Activated CD4-positive, alpha-beta T cell treated with anti-CD3 and anti-CD28 coated beads for 1 hour (primary cell): ENCODE measurements at places on chromosomes 5 and 9.

GRCh38 chr5:169970339-169970738, 10.0 kb downstream of the INSYN2B start:
- no peak for DNase-seq

GRCh38 chr5:126433701-126434100, 10.5 kb downstream of the GRAMD2B start:
- no peak for DNase-seq

GRCh38 chr5:178612299-178612698, 14.6 kb downstream of the CLK4 start:
- DNase-seq, result no peak

DNA sequence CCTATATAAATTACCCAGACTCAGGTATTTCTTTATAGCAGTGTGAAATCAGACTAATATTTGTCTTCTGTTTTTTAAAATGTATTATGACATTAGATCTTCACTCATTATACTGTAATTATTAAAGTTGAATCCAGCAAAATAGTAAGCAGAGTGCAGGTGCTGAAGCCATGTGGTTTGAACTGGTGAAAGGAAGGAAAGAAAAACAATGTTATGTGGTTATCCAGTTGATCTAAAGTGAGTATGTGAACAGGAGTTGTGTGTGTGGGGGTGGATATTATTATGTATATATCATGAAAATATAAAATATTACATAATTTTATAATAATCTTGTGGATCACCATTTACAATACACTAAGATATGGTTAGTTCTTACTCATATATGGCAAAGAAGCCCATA, 593.7 kb downstream of the SEMA5A start:
- DNase-seq, result no peak

DNA sequence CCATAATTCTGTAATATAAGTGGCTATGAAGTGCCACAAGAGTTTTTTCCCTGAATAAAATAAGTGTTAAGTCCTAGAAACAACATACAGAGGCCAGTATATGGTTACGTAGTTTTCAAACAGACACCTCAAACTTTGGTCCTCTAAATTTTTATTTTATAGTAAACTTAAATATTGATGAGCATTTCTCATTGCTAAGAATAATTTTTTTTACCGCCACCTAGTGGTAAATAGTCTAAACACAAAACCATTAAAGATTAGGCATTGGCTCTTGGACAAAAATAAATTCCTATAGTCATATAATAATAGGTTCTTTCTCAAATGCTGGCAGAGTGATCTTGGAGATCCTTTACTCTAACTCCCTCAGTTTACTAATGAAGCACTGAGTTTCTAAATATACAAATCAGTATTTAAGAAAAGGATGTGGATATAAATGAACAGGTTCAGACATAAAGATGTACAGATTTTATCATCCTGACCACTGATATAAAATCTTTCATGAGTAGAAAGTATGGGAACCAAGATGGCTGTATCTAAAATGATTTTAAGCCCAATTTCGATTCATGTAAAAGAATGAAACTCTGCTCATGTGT, 136.2 kb downstream of the FANCC start:
- DNase-seq, result no peak

- DNase-seq, result no peak
Observed at GRCh38 chr9:25702536-25702935, 24.3 kb upstream of the TUSC1 start.

DNA sequence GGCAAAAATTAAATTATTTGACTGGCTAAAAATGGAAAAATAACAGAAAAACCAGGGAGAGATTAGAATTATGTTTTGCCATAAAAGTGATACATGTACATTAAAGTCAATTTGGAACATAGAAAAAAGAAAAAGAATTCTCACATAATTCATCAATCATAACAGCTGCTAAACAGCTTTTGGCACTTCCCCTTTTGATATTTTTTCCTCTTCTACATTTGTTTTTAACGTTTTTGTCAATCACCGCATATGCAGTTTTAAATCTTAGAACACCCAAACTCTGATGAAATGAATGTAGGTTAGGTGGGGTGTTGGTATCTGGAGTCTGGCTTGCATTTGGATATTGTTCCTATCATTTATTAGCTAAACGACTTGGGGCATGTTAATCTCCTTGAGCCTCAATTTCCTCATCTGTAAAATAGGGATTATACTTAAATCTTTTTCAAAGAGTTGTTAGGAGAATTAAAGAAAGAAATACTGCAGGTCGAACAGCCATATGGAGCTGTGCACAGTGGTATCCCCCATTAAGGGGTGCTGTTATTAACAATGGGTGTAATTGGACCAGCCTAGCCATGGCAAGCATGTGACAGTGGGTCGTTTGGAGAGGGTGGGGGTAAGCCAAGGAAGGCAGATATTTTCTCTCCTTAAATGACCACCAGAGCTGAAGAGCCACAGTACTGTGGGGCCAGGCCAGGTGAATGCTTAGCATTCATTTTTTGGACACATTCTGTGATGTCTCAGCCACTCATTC, 22.6 kb downstream of the NPR3 start:
- DNase-seq, result no peak

- no peak for DNase-seq
Observed at GRCh38 chr9:119074017-119074416, 295.2 kb downstream of the BRINP1 start.

DNA sequence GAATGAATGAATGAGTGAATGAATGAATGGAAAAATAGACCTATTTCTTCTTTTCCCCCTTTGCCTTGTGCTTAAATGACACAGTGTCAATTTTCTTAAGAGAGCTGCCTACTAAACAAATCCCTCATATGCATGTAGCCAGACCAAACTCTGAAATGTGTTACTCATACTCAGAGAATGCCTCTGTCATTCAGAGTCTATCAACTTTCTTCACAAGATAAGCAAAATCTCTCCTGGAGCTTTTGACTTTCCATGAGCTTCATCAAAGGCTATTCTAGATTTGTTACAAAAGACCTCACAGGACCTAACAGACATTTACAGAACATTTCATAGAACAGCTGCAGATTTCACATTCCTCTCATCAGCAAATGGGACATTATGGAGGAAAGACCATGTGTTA, 275.7 kb upstream of the MSX2 start:
- no peak for DNase-seq

GRCh38 chr5:77955577-77955976, 179.4 kb upstream of the TBCA start:
- DNase-seq, result no peak

DNA sequence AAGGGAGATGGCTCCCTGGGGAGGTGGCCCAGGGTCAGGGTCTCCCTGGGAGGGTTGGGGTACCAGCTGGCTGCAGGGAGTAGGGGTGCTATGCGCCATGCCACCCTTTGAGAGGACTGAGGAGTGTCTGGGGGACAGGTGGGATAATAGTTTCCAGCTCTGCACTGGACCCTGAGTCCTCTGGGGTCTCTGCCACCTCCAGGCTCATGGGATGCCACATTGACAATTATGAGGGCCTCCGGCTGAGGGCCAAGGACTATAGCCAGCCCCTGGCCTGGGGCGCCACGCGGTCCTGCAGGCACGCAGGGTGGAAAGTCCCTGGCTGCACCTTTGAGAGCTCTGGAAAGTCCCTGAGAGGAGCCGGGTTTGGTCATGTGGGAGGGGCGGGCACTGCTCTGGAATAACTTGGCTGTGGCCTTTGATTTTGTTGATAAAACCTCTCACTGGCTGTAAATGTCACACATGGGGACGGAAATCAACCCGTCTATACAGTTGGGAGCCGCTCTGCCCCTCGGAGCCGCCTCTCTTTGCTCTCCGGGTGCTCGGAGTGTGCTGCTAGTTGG, 16.0 kb downstream of the TRAF2 start:
- DNase-seq, result peak; percentile 80

DNA sequence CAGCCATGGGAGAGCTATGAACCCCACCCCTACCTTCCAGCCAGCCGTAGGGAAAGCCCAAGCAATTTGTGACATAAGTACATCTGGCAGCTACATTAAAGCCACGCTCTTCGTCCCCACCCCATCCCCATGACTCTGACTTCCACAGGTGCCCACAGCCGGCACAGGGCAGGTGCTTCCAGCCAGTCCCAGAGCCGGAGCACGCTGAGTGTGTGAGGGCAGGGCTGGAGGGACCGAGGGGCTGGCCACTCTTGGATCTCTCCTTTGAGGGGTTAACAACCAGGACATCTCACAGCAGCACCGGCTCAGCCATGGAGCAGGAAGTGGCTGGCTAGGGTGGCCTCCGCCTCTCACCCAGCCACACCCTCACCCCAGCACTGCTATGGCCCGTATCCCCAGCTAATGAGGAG, 2.4 kb upstream of the FAM78A start:
- no peak for DNase-seq

DNA sequence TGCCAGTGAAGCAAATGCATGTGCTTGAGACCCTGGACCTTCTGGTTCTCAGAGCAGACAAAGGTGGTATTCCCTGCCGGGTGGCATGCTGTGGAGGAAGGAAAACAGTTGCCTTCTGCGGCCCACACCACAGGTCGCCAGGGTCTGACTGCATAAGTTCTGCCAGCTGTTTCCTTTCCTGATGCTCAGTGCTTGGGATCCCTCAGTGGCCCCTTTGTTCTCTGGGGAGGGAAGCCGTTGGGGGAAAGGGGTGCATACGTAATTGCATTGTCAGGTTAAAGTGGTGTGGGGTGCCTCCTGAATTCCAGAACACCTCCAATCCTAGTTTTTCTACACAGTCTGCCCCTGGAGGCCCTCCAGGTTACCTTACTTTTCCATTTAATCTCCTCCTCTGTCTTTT, 43.1 kb upstream of the SLC2A8 start:
- DNase-seq, result no peak
